ENCODE measurements at places on chromosomes 6 and 20.

DNA sequence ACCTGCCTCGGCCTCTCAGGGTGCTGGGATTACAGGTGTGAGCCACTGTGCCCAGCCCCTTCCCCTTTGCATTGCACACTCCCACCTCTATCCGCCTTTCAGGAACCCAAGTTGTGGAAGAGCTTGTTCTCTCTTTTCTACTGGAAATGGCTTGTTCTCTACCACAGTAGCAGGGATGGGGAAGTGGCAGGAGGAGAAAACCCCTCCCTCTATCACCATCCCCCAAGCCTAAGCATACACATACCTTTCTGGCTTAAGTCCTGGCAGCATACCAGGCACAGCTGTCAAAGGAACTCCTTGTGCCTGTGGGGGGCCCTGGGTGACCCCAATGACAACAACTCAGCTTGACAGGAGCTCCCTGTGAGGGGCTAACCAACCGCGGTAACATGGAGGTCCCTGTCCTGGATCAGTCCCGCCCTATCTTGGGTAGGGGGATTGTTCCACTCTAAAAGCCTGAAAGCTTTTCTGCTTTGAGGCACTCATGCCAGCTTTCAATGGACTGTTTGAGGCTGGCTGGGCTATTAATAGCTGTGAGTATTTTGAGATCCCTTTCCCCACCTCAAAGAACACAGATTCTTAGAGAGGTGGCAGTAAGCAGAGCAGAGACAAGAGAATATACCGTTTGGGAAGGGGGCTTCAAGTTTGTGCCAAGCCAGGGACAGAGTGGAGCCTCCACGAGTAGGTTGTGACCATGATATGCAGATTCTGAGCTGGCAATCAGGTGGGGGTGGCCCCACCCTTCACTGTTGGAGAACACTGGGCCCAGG lies 2.3 kb downstream of the KLHDC3 start:
- DNase-seq, result no peak

DNA sequence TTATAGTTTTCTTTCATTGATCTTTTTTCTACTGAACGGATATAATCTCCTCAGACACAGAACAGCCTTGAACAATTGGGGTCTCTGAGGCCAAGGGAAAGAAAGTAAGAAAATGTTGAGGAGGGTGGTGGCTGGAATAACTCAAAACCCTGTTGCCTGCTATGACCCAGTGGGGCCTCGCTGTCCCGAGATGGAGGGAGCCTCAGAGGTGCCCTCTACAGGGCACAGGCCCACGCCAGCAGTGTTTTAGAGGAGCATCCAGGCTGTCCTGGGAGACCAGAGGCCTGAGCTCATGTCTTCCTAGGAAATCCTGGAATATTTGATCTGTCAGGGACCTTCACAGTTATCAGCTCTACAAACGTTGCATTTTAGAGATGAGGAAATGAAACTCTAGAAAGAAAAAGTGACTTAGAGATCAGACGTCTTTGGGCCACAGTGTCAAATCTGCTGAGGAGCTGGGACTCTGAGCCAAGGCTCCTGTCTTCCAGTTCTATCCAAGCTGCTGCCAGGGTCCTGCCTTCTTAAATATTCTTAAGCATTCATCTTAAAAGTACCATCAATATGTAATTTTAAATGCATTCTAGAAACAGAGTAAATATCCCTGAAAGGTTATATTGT lies 26.3 kb downstream of the ALDH5A1 start:
- DNase-seq, result peak; percentile 41

GRCh38 chr6:14501240-14501639 lies 383.7 kb downstream of the CD83 start:
- DNase-seq, result no peak

DNA sequence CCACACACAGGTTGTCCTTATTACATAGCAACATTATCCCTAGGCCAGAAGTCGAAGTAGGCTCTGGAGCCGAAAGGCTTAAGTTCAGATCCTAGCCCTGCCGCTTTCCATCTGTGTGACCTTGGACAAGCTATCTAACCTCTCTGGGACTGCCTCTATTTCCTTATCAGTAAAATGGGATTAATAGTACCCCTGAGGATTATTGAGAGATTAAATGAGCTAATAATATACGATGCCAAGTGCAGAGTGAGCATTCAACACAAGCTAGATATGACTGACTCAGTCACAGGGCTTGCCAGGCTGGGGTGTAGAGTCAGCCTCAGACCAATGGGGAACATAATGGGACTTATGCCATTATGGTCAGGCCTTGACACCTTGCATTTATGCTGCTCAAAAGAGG lies 8.9 kb upstream of the SPATA2 start:
- DNase-seq, result no peak

DNA sequence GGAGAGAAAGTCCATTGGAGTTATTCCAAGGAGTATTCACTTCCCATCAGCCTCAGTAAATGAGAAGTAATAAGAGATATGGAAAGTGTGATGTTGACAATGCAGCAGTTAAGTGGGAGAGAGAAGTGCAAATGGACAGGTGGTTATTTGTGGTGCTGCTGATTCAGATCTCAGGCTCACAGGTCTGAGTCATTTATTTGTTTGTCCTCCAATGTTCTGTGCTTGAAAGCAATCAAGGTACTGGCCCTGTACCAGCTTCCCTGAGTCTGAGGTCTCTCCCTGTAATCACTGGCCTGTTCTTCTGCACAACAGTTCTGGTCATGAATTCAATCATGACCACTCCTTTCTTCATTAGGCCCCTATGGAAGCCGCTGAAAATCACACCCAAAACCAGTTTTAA lies 827.7 kb downstream of the MAFB start:
- no peak for DNase-seq

Measured in activated CD4-positive, alpha-beta memory T cell treated with anti-CD3 and anti-CD28 coated beads, Interleukin-2, amount 10 ng/mL, durations not matched to agents 7 days and 5 days (primary cell).